ENCODE measurements at places on chromosomes 5 and 9.

DNA sequence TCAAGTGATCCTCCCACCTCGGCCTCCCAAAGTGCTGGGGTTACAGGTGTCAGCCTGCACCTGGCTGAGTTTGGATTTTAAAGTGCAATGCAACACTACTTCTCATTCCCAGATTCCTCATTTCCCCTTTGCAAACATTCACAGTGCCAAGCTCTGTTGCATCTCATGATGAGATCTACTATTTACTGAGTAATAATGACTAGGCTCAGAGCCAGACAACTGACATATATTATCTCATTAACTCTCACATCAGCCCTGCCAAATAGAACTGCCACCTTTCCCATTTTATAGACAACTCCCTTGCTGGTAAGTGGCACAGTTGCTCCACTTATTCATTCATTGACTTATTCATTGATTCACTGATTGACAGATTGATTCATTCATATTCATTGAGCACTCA lies 7.0 kb downstream of the PDE6A start:
- DNase-seq: no peak

GRCh38 chr9:111925017-111925770 lies 28.6 kb downstream of the UGCG start:
- no peak for DNase-seq

DNA sequence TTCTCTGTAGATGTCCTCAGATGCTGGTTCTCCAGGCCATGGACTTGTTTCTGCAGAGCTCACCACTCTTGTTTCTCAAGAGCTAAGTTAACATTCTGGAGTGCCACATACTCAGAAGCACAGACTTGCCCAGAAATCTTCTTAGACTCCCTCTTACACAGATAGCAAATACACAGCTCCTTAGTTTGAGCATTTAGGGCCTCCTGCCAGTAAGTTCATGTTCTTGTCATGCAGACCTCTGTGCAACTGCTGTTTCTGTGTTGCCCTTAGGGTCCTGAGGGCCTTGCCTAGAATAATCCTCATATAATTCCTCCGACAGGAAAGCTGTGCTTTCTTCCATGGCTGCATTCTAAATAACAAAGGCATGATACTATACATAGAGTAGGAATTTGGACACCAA lies 1.3 kb upstream of the PTPDC1 start:
- no peak for DNase-seq

DNA sequence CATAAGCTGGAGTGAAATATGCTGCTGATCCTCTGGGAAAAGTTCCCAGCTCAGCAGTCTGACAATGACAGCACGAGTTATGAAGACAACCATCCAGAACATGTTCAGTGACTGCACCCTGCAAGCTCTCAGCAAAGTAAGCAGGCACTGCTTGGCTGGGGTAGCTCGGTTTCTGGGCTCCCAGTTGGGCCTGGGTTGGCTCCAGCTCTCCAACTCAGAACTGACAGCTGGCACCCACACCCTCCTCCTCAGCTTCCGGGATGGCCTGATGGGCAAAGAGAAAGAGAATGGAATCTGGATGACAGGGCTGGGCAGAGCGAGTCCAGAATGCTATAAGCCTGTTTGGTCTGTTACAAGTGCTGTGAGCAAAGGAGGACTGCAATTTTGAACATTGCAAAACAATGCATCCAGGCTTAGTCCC lies 185.0 kb downstream of the CSNK1G3 start:
- DNase-seq: no peak

DNA sequence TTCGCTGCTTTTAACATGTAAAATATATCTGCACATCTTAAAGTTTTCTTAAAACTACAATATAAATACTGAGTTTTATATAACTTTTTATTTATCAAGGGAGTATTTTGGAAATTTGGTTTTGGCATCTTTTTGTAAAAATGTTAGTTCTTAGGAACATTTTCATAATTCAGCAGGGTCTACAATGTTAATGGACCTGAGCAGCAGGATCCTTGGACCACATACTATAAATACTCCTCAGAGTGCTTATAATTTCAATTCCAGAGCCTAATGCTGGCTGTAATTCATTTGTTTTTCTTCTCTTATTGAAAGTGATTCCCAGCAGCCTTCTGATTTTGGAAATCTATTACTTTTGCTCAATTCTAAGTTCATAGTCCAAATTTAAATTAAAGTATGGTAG lies 1216.2 kb downstream of the MAT2B start:
- DNase-seq: no peak

Data from activated T-cell treated with anti-CD3 and anti-CD28 coated beads, Interleukin-2, amount 50 U/mL, for 48 hours (primary cell).